ENCODE measurements at places on chromosomes 6 and 20.

DNA sequence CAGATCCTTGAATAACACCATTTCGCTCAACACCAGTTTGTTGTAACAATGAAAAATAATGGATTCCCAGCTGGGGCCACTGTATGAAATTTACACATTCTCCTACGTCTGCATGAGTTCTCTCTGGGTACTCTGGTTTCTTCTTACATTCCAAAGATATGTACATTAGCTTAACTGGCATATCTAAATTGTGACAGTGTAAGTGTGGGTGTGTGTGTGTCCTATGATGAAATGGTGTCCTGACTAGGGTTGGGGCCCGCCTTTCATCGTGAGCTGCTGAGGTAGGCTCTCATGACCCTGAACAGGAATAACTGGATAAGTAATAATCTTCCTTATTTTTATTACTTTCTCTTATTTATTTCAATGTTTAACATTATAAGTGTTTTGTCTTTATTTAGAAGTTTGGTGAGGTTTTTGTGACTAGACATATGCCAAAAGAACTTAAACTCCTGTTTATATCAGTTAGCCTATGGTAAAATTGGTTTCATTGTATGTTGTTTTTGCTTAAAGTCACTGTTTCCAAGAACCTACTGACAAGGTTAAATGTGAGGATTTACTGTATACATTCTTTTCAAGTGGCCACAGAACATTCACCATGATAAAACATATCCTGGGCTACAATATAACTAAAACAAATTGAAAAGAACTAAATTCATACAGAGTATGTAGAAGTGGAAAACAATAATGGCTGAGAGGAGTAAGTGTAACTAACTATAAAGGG lies 42.4 kb downstream of the RBL1 start:
- no peak for DNase-seq

DNA sequence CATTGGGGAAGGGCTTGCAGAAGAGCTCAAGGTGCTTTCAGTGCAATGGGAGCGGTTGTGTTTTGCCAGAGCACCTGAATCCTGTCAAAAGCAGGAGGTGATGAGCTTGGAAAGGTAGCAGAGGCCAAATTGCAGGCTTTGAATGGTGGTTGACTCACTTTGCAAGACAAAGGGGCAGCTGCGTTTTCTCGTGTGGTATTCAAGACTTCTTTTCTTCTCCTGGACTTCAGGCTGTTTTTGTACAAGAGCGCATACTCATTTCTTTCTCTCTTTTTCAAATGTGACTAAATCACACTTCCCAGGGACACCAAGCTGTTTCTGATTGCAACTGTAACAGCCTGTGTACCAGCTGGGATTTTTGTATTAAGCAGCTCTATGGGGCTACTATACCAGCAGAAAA lies 32.3 kb downstream of the GHRH start:
- no peak for DNase-seq

DNA sequence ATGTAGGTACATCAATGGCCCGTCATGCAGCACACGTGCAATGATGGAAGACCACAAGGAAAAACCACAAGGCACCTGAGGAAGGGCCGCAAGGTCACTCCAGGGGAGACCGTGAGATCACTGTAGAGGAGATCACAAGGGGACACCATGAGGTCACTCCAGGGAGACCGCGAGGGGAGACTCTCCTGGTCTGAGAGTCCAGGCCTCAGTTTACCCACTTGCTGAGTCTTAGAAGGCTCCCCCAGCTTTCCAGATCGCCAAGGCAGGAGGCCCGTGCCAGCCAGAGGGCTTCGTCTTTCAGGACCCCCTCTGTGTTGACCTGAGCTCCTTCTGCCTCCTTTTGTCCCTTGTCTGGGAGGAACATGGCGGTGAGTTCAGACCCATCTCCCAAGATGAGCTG lies 232.2 kb downstream of the ERMARD start:
- DNase-seq: no peak

GRCh38 chr6:137488150-137489045 lies 5.8 kb downstream of the OLIG3 start:
- DNase-seq: no peak

DNA sequence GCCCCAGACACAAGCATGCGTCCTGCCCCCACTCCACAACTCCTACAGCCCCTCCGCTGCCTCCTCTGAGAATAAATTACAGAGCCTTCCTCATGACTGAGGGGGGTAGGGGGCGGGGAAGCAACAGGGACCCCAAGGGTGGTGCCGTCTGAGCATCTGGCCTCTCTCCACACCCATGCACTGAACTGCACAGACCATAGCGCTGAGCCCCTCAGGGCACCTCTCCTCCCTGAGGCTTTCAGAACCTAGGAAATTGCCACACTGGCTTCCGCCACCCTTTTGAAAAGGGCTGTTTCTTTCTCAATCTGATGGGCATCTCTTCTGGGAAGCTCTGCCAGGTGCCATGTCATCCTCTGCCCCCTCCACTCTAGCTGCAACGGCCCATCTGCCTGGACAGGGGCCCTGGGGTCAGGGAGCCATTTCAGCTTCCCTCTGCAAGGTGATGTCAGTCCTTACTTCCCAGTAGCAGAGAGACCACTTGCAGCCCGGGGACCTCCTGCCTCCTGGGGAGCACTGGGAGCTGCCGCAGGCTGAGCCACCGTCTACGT lies 2.5 kb downstream of the CST7 start:
- no peak for DNase-seq

DNA sequence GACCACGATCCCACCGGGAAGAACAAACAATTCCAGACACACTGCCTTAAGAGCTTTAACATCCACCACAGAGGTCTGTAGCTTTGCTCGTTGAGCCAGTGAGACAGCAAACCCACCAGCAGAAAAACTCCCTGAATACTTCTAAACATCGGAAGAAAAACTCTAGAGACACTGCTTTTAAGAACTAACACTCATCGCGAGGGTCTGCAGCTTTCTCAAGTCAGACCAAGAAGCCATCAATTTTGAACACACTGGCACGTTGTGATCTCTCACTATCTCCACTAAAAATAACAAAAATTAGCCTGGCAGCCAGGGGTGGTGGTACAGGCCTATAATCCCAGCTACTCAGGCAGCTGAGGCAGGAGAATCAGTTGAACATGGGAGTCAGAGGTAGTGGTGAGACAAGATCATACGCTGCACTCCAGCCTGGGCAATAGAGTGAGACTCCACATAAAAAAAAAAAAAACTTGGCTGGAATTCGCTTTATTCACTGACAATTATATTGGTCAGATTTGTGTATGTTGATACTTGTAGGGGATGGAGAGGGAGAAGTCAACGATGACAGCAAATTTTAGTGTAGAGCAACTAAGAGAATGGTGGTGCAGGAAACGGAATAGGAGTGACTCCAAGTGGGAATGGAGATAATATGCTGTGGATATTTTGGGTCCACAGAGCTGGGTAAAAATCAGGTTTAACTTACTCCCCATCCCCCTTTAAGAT lies 860 bp upstream of the TMEM14C start:
- no peak for DNase-seq

- no peak for DNase-seq
These were observed 22.6 kb downstream of the B4GALT5 start for GRCh38 chr20:49690899-49691620.
